ENCODE measurements at places on chromosomes 12 and 14.

GRCh38 chr14:71883094-71883493 is 49.1 kb upstream of the RGS6 start:
- DNase-seq, result no peak

DNA sequence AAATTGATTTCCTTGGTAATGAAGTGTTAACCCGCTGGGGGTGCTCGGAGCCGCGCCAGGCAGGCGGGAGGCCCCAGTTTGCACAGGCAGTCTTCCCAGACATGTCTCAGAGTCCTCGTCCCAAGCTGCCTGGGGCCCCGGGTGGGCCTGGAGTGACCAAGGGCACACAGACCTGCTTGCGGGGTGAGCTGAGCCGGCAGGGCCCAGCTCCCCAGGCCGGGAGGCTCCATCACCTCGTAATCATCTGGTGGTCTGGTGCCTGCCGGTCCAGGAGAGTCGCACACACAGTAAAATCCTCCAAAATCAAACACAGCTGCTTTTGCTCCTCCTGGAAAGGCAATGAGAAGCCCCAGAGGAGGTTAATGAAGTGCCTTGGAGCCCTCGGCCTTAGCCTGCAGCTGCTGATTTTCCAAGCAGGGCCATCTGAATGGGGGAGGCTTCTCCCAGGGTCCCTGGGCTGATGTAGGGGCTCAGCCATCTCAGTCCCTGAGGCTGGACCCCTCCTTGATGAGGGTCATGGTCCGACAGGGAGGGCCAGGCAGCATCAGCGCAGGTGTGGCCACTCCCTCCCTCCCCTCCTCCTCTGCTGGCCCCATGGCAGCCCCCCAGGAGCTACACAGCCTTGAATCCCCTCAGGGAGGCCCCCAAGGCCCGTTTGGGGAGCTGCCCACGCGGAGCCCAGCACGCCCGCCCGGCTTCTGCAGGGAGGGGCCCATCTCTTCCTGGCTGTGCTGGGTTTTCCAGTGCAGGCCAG is 39.4 kb upstream of the FBRSL1 start:
- DNase-seq, result peak; percentile 37

DNA sequence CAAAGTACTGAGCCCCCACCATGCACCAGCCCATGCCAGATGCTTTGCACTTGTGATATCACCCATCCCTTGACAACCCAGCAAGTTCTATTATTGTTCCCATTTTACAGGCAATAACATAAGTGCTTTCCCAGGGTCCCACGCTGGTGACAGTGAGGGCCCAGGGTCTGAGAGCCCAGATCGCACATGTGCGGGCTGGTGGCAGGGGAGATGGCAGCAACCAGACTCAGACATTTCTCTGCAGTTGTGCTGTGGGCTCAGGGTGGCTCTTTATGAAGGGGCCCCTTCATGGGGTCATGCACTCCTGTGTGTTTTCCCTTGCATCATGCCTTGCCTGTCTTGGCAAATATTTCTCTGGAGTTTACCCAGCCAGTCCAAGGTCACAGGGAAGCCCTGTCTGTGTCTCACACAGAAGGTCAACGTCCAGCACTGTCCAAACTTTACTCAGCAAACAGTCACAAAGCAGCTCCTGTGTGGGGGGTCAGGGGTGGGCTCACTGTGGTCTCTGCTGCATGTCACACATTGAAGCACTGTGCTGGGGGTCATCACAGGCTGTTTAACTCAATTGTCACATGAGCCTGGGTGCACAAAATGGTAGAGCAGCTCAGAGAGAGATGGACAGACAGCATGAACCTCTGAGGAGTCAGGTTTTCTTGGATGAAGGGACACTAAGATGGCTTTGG is 12.7 kb downstream of the SERPINA5 start:
- no peak for DNase-seq

- no peak for DNase-seq
Observed at GRCh38 chr12:4960030-4960429, 50.3 kb downstream of the KCNA1 start.
